ENCODE measurements at places on chromosomes 3 and 15.

GRCh38 chr3:115659253-115660220, 36.2 kb downstream of the GAP43 start:
- DNase-seq, result peak; percentile 49

DNA sequence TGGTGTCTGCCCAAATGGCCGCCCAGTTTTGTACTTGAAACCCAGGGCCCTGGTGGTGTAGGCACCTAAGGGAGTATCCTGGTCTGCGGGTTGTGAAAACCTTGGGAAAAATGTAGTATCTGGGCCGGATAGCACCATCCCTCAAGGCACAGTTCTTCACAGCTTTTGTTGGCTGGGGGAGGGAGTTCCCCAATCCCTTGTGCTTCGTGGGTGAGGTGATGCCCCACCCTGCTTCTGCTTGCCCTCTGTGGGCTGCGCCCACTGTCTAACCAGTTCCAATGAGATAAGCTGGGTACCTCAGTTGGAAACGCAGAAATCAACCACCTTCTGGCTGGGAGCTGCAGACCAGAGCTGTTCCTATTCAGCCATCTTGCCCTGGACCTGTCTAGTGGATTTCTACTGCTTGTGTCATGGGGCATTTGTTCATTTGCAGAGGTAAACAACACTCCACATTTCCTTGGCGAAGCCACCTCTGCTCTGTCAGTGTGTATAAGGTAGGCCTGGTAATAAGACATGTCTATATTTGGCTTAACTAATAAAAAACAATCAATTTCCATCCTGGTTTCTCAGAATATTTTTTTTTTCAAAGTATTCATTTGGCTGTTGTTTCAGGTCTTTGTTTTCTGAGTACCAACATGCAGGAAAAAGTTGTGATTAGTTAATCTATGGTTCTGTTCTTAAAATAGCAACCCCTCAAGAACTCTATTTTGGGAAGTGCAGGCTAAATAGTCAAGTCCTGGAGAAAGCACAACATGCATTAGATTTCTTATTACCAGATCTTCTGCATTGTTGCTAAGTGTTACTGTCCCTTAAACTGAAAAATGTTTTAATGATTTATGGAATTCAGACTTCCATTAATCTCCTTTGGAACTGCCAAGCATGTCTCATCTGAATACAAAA, 304.3 kb downstream of the ZIC1 start:
- DNase-seq, result peak; percentile 9

DNA sequence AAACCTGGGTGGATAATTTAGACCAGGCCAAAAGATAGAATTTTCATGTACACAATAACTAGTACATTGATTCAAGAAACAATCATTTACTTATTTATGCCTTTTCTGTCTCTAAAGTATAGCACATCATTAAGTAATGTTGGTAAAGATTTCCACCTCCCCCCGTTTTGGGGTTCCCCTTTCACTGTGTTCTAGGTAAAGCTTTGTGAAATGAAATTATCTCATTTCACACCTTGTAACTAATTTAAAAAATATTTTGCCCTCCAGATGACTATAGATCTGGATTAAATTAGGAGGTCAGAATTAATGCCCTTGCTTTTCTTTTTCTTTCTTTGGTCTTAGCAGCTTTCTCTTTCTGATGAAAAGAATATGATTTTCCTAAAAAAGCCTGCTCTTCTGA, 328.5 kb upstream of the TBC1D5 start:
- DNase-seq, result no peak

- DNase-seq, result peak; percentile 70
Measured at GRCh38 chr3:8579096-8579495, 65.5 kb downstream of the SSUH2 start.

GRCh38 chr15:34241376-34242330, 16.8 kb downstream of the EMC4 start:
- peak; percentile 68 for DNase-seq

DNA sequence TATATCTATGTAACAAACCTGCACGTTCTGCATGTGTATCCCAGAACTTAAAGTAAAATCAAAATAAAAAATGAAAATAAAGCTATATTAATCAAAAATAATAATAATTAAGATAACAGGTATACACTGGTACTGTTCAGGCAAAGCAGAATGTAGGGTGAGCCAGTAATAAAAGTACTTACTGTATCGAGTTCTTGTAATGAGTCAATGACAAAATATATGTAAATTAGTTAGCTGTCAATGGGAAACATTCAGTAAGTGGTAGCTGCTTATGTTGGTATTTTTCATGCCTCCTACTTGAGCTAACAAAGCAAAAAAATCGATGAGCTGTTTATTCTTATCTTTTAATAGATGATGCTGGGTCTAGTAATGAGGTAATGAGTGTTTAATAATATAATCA, 93.2 kb downstream of the GBE1 start:
- DNase-seq, result no peak

GRCh38 chr3:128598884-128599664, 51.5 kb downstream of the RPN1 start:
- DNase-seq, result no peak

DNA sequence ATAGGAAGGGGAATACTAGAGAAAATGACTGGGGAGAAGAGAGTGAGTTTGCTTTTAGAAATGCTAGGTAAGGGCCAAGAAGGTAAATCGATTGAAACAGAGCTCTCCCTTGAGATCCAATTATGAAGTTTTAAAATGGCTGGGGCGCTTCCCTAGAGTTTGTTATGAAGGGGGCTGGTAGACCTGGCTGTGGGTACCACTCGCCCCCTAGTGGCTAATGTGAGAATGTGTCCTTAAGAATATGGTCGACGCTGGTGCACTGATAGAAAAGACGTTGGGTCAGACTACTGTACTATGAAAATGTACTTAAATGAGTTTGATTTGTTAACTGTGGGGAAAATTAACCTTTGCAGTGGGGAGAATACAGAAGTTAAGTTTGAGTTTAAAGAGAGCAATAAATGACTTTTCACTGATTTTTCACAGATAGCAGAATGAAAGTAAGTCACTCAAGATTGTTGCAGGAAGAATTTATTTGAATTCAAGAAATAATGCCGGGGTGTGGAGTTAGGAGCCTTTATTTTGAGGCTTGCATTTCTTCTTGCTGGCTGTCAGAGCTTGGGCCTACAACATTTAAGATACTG, 9.2 kb downstream of the TMPRSS7 start:
- peak; percentile 77 for DNase-seq

DNA sequence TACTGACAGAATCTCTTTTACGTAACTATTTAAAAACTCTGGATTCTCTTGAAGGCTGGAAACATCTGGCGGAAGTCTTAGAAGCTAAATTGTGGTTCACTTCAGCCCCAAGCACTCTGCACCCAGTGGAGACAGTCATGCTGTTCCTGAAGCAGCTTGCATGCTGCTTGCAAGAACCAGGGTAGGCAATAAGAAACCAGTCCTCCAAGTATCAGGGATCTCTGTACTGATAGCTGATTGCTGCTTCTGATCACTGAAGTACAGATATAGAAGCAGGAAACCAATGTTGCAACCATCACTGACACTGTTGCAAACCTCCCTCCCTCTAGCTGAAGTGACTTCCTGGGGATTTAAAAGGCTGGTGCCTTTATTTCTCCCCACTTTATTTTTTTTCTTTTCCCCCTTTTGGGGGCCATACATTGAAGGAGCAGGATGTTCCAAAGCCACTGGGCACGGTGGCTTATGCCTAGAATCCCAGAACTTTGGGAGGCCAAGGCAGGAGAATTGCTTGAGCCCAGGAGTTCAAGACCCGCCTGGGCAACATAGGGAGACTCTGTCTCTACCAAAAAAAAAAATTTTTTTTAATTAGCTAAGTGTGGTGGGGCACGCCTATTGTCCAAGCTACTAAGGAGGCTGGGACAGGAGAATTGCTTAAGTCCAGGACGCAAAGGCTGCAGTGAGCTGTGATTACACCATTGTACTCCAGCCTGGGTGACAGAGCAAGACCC, 15.3 kb downstream of the SPCS1 start:
- peak; percentile 84 for DNase-seq

GRCh38 chr15:35827911-35828310, 281.9 kb upstream of the DPH6 start:
- no peak for DNase-seq

DNA sequence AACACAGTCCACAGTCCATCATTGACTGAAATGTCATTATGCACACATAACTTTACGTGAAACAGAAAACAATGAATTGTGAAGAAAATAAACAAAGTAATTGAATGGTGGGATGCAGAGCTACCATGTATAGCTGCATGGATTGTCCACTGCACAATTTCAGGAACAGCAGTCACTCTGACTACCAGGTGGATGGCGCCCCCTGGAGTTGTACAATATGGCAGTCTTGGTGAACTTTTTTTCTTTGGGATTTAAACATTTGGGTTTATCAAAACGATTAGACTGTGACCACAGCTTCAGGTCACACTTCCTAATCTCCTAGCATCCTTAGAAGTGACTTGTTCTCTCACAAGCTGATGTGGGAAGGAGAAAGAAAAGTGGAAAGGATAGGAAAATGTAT, 48.9 kb upstream of the TCF12 start:
- peak; percentile 45 for DNase-seq

- DNase-seq, result no peak
Measured at GRCh38 chr3:43362183-43362582, 75.8 kb downstream of the SNRK start.

- no peak for DNase-seq
Measured at GRCh38 chr3:179533274-179533673, 29.5 kb upstream of the ACTL6A start.

- DNase-seq, result no peak
Measured at GRCh38 chr15:99603828-99604227, 38.0 kb downstream of the MEF2A start.

DNA sequence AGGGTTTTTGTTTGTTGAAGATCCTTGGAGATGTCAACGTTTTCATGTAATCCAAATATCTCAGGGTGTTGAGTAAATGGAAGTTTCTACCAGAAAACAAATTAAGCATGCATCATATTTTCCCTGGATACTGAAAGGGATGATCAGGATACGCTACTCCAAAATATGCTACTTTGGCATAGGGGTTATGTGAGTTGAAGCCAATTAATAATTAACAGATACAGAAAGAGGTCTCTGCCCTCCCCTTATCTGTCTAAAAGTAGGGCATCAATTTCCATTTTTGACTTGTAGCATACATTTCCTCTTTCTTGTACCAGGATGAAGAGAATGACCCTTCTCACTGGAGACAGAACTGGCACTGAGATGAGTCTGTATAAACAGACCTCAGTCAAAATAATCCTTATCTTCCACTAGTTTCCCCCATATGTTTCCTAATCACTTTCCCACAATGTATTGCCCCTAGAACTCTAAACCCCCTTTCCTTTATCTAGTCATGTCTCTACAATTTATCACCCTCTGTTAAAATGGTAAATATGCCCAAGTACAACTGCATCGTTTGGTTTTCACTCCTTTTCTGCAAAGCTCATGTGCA, 17.4 kb upstream of the ASB14 start:
- no peak for DNase-seq

DNA sequence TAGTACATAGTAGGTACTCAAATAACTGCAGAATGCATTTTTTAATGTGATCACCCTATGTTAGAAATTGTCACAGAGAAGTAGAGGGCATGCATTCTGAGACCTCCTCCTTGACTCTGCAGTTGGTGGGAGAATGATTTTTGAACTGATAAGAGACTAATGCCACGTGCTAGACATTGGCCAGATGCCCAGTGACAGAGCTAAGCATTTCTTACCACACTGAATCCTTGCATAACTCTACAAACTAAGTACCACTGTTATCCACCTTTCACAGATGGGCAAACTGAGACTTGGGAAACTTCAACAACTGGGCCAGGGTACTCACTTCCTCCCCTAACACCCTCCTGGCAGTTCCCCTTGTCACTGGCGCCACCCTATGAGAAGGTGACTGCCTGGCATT, 33.5 kb upstream of the SPATA12 start:
- DNase-seq, result no peak

- DNase-seq, result no peak
Measured at GRCh38 chr3:152941859-152942258, 106.9 kb downstream of the P2RY1 start.

DNA sequence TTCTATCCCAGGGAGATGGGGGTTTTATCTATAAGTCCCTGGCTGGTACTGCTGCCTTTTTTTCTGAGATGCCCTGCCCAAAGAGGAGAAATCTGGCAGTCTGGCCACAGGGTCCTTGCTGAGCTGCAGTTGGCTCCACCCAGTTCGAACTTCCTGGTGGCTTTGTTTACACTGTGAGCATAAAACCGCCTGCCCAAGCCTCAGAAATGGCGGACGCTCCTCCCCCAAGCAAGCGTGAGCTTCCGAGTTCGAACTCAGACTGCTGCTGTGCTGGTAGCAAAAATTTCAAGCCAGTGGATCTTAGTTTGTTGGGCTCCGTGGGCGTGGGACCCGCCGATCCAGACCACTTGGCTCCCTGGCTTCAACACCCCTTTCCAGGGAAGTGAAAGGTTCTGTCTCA, 126.8 kb upstream of the SUCLG2 start:
- no peak for DNase-seq

- no peak for DNase-seq
Measured at GRCh38 chr3:128359846-128360642, 106.6 kb downstream of the DNAJB8 start.

- DNase-seq, result no peak
Measured at GRCh38 chr3:70111411-70111810, 111.9 kb downstream of the SAMMSON start.

- no peak for DNase-seq
Measured at GRCh38 chr15:41438206-41438605, 21.3 kb downstream of the RTF1 start.

DNA sequence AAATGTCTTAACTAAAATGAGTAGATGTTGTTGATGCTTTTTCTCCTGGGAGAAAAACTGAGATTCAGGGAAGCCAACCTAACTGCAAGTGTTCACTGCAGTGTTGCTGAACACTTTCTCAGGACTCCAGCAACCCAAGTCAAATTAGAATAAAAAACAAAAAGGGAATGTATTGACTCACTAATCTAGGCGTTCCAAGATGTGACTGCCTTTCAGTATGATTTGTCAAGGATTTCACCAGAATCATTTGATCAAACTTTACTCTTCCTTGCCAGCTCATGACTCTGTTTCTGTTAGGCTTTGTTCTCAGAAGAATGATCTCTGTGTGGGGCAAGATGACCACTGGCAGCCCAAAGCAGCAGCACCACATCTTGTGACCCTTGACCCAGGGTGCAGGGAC, 364.0 kb downstream of the CACNA2D3 start:
- no peak for DNase-seq

- peak; percentile 61 for DNase-seq
Measured at GRCh38 chr3:11140030-11140712, 14.1 kb upstream of the HRH1 start.

- peak; percentile 48 for DNase-seq
Measured at GRCh38 chr15:70892912-70893560, 410 bp downstream of the LRRC49 start.

GRCh38 chr15:86489981-86490380, 410.3 kb downstream of the AGBL1 start:
- DNase-seq, result no peak
